ENCODE measurements at places on chromosomes 1 and 21.

- no peak for DNase-seq
These were observed 190.6 kb upstream of the NFIA start for GRCh38 chr1:60891765-60892164.

DNA sequence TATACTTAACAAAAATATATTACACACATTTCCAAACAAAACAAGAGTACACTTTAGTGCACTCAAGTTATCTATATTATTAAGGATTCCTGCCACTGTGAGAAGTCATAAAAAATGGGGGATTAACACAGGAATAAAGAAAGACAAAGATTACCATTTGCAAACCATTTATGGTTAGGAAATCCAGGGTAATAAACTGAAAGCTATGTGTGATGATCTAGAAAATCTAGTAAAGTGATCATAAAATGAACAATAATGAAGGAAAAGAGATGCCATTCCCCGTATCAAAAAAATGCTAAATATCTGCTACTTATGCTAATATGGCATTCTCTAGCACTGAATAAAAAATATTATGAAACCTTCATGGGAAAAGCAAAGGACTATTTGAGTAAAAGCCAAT, 101.4 kb downstream of the AK5 start:
- no peak for DNase-seq

GRCh38 chr21:35400233-35400939, 351.3 kb upstream of the RUNX1 start:
- peak; percentile 19 for DNase-seq

GRCh38 chr1:66360285-66360724, 173.6 kb upstream of the SGIP1 start:
- DNase-seq: no peak

DNA sequence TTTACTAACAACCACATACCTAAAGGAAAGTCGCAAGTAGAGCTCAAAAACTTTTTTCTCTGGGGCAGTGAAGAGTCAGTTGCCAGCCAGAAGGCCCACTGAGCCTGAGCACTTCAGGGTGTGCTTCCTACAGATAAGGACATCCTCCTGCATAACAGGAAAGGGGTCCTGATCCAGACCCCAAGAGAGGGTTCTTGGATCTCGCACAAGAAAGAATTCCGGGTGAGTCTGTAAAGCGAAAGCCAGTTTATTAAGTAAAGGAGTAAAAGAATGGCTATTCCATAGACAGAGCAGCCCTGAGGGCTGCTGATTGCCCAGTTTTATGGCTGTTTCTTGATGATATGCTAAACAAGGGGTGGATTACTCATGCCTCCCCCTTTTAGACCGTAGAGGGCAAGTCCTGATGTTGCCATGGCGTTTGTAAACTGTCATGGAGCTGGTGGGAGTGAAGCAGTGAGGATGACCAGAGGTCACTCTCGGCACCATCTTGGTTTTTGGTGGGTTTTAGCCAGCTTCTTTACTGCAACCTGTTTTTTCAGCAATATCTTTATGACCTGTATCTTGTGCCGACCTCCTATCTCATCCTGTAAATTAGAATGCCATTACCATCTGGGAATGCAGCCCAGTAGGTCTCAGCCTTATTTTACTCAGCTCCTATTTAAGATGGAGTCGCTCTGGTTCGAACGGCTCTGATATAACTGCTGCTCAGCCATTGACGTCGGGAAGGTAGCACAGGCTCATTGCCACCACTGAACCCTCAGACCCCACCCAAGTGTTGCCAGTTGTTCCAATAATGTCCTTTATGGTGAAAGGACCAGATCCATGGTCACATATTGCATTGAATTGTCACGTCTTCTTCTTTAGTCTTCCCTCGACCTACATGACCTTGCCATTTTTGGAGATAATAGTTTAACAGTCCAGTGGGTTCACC, 96.6 kb upstream of the ERRFI1 start:
- DNase-seq: no peak

- DNase-seq: peak; percentile 90
These were observed 8.1 kb upstream of the LEFTY1 start for GRCh38 chr1:225896937-225897549.

- no peak for DNase-seq
These were observed 81.6 kb upstream of the IFFO2 start for GRCh38 chr1:19038096-19038495.

DNA sequence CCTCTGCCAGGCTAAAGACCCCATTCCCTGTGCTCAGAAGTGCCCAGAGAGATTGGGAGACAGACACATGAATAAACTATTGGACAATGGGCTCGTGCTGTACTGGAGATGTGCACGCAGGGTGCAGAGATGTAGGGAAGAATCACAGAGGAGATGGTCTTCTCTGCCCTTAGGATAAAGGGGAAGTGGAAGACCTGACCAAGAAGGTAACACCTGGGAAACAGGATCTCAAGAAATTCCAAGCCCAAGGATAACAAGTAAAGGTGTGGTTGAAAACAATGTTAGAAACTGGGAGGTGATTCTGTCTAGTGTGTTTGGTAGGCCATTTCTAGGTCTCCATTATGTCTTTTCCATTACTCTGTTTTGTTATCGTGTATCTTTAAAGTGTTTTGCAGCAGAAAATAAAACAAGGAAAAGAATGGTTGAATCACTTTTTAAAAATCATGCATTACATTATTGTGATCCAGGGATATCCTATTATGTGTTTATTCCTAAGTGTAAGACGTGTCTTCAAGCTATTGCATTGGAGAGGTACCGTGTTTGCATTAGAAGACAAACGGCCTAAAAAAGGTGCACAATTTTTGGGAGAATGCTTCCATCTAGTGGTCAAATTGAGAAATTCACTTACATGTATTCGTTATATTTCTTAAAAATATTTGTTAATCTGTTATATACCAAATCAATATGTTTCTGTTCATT, 40.8 kb upstream of the KCTD3 start:
- DNase-seq: peak; percentile 16

GRCh38 chr1:223258751-223259198, 105.2 kb downstream of the SUSD4 start:
- DNase-seq: no peak

DNA sequence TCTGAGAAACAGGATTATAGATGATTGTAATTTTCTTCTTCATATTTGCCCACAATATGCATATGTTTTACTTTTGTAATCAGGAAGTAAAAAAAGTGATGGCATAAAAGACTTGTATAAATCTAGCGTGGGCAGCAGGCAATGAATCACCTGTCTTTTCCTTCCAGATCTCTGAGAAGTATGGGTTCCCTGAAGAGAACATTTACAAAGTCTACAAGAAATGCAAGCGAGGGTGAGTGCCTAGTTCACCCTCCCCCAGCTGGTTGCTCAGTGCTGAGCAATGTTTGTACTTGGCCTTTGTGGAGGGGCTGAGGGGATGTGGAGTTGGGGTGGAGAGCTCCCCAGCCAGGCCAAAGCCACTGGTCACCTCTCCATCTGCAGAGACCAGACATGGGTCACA, 30.7 kb downstream of the GRHL3 start:
- DNase-seq: no peak

GRCh38 chr1:244665771-244666217, 12.9 kb downstream of the DESI2 start:
- no peak for DNase-seq

- no peak for DNase-seq
These were observed 66.5 kb downstream of the PLXNA2 start for GRCh38 chr1:208177656-208178055.

DNA sequence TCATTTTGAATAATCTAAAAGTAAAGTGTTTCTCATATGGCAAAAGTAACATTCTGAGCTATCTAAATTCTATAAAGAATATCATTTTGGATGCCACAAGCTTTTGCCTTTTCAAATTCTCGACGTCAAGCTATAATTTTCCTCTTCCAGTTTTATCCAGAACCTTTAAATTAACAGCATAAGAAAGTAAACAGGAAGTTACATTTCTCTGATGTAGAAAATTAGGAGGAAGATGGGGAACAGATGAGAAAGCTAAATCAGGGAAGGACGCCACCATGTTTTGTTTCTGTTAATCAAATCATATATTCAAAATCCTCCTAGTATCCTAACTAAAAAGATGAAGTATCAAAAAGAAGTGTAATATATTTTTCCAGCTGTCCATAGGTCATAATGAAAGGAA, 8.8 kb upstream of the CAMSAP2 start:
- no peak for DNase-seq

- peak; percentile 51 for DNase-seq
These were observed 145.2 kb downstream of the TNR start for GRCh38 chr1:175597969-175598765.

GRCh38 chr21:45560106-45561021, 18.1 kb upstream of the SLC19A1 start:
- no peak for DNase-seq

GRCh38 chr1:45531873-45532272, 10.2 kb upstream of the PRDX1 start:
- DNase-seq: no peak

DNA sequence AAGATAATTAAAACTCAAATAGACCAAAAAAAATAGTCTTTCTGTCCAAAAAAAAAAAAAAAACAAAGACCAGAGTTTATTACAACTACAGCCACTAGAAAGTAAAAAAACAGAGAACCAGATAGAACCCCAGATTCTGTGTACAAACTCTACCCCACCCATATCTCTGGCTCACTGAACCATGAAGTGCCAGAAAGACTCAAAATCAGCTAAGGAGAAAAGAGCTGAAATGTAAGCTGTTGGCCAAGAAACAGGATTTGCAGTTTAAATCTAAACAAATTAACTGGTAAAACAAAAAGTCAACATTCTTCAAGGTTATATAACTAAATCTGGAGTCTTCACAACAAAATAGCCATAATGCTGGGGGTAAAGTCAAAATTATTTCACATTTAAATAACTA, 278.9 kb downstream of the SEC16B start:
- DNase-seq: no peak

Measured in GM12878 (cell line).